ENCODE measurements at places on chromosomes 3 and 15.

DNA sequence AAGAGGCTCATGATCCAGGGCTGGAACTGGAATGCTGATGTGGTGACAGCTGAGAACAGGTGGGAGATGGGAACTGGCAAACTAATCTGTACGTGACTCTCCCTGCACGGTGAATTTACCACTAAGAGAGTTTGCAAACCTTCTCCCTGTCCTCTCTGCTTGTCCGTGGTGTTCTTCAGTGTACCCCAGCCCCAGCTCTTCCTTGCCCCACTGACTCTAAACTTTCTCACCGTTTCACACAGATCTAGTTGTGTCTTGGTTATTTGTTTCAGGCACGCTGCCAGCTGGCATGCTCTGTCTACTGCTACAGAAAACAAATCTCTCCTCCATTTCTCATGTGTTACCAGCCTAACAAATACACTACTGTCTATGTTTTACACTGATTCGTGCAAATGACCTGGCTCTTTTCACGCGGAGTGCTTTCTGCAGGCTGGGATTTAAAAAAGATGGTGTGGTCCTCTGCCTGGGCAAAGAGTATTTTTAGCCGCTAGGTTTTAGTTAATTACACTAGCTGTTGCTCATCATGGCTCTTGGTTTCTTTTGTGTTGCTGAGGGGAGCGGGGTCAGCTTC lies 192.7 kb upstream of the LRIG1 start:
- no peak overlapping the region for H3K27ac ChIP-seq
- H3K36me3 ChIP-seq, result no peaks in the 10 kb centered on the region
- H3K4me1 ChIP-seq, result no peaks in the 10 kb centered on the region
- H3K4me3 ChIP-seq, result no peak overlapping the region
- DNase-seq, result no peak

DNA sequence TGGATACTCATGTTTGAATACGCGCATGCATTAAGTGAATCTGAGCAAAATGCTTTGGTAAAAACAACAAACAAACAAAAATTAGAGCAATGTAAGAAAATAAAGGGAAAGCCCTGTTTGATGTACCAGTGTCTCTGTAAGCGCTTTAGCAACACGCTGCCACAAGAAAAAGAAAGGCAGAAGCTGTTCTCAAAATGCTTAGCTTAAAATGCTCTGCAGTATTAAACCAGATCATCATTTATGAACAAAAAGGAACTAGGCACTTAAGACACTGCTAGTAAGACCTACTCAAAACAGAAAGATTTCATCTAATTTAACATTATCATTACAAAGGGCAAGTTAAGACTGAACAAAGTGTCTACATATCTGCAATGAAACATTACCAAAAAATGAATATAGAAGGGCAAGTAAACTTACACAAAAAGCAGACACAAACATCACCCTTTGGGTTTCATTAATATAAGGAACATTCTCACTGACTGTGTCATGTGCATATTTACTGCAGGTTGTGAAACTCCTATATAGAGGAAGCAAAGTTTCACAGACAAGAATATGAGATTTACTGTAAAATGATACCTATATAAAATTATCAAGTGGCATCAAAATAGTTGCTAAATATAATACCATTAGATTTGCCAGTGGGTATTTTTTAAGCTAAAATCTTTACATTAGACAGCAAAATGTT lies 102.1 kb downstream of the FBXL22 start:
- H3K4me3 ChIP-seq, result no peak overlapping the region
- DNase-seq, result no peak
- peaks cover 30% of the 10 kb centered on the region for H3K36me3 ChIP-seq
- H3K4me1 ChIP-seq, result peaks cover 1% of the 10 kb centered on the region
- H3K27ac ChIP-seq, result no peak overlapping the region
- no peaks in the 10 kb centered on the region for H3K27me3 ChIP-seq

DNA sequence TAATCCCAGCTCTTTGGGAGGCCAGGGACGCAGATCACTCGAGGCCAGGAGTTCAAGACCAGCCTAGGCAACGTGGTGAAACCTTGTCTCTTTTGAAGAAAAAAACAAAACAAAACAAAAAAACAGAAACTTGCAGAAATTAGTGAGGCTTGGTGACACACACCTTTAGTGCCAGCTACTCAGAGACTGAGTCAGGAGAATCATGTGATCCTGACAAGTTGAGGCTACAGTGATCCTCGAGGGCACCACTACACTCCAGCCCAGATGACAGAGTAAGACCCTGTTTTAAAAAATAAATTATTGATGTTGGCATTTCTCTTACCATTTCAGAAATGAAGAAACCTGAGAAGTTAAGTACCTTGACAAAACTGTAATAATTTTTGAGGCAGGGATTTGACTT lies 44.6 kb upstream of the CCNB2 start:
- H3K4me3 ChIP-seq, result no peak overlapping the region
- H3K27me3 ChIP-seq, result no peaks in the 10 kb centered on the region
- H3K27ac ChIP-seq, result no peak overlapping the region
- peaks cover 66% of the 10 kb centered on the region for H3K36me3 ChIP-seq
- DNase-seq, result no peak

- H3K36me3 ChIP-seq, result peaks cover 31% of the 10 kb centered on the region
- H3K27me3 ChIP-seq, result no peaks in the 10 kb centered on the region
- peaks cover 7% of the 10 kb centered on the region for H3K4me1 ChIP-seq
- H3K27ac ChIP-seq, result no peak overlapping the region
- H3K4me3 ChIP-seq, result no peak overlapping the region
Observed at GRCh38 chr3:183050706-183051105, 48.6 kb downstream of the MCCC1 start.

DNA sequence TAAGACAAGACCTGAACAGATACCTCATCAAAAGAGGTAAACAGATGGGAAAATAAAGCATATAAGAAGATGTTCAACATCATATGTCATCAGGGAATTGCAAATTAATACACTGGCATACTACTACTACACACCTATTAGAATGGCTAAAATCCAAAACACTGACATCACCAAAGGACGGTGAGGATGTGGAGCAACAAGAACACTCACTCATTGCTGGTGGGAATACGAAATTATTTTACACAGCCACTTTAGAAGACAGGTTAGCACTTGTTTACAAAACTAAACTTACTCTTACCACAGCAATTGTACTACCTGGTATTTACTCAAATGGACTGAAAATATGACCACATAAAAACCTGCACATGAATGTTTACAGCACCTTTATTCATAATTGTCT lies 119.6 kb downstream of the GSK3B start:
- no peak for DNase-seq
- no peaks in the 10 kb centered on the region for H3K27me3 ChIP-seq
- no peak overlapping the region for H3K27ac ChIP-seq
- H3K4me1 ChIP-seq, result peaks cover 8% of the 10 kb centered on the region
- peaks cover 9% of the 10 kb centered on the region for H3K36me3 ChIP-seq

- H3K27me3 ChIP-seq, result peaks cover 16% of the 10 kb centered on the region
- peaks cover 2% of the 10 kb centered on the region for H3K4me1 ChIP-seq
- peaks cover 30% of the 10 kb centered on the region for H3K36me3 ChIP-seq
Observed at GRCh38 chr3:48598323-48599076, 3.4 kb upstream of the COL7A1 start.

DNA sequence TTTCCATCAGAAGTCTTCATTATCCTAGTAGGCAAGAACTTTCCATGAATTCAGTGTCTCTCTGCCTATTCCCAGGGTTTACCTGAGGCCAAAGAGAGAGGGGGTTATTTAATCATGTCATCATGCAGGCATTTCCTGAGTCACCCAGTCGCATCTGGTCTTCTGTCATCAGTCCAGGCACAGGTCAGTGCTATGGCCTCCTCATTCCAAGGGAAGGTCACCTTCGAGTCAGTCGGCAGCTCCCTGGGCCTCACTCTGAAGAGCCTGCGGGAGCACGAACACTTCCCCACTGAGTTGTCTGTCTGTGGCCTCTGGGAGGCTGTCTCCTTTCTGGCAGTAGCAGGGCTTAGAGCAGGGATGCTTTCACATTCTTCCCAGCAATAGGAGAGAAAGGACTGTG lies 26.2 kb upstream of the LRTM1 start:
- H3K27ac ChIP-seq, result no peak overlapping the region
- no peaks in the 10 kb centered on the region for H3K36me3 ChIP-seq
- no peaks in the 10 kb centered on the region for H3K27me3 ChIP-seq
- no peaks in the 10 kb centered on the region for H3K4me1 ChIP-seq
- DNase-seq, result no peak

DNA sequence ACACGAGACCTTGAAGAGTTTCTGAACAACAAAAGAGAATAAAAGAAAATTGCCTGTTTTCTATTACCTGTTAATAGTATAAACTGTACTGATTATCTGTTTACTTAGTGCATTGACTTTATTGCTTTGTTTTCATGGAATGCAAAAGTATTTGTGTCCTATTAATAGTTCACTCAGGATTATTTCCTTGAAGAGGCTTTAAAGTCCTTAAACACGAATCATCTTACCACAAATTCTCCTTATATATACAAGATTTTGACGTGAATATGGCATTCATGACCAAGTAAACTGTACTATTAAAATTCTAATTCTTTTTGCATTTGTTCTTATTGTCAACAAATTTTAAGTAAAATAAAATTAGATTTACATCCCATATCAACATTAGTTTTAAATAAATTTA lies 513.0 kb downstream of the NTRK3 start:
- no peak overlapping the region for H3K4me3 ChIP-seq
- H3K27me3 ChIP-seq, result no peaks in the 10 kb centered on the region
- no peaks in the 10 kb centered on the region for H3K36me3 ChIP-seq
- no peaks in the 10 kb centered on the region for H3K4me1 ChIP-seq
- no peak overlapping the region for H3K27ac ChIP-seq
- no peak for DNase-seq

GRCh38 chr3:94167796-94168195 lies 104.9 kb downstream of the NSUN3 start:
- peaks cover 2% of the 10 kb centered on the region for H3K27me3 ChIP-seq
- H3K4me1 ChIP-seq, result no peaks in the 10 kb centered on the region
- H3K4me3 ChIP-seq, result no peak overlapping the region
- H3K36me3 ChIP-seq, result no peaks in the 10 kb centered on the region
- no peak overlapping the region for H3K27ac ChIP-seq

GRCh38 chr3:172846706-172847105 lies 96.2 kb downstream of the ECT2 start:
- no peak overlapping the region for H3K4me3 ChIP-seq
- no peak for DNase-seq
- H3K27me3 ChIP-seq, result peaks cover 19% of the 10 kb centered on the region
- H3K27ac ChIP-seq, result no peak overlapping the region

GRCh38 chr3:173287361-173287760 lies 110.2 kb upstream of the NLGN1 start:
- H3K27ac ChIP-seq, result no peak overlapping the region
- no peaks in the 10 kb centered on the region for H3K4me1 ChIP-seq
- no peaks in the 10 kb centered on the region for H3K36me3 ChIP-seq
- no peak overlapping the region for H3K4me3 ChIP-seq
- DNase-seq, result no peak
- H3K27me3 ChIP-seq, result no peaks in the 10 kb centered on the region

DNA sequence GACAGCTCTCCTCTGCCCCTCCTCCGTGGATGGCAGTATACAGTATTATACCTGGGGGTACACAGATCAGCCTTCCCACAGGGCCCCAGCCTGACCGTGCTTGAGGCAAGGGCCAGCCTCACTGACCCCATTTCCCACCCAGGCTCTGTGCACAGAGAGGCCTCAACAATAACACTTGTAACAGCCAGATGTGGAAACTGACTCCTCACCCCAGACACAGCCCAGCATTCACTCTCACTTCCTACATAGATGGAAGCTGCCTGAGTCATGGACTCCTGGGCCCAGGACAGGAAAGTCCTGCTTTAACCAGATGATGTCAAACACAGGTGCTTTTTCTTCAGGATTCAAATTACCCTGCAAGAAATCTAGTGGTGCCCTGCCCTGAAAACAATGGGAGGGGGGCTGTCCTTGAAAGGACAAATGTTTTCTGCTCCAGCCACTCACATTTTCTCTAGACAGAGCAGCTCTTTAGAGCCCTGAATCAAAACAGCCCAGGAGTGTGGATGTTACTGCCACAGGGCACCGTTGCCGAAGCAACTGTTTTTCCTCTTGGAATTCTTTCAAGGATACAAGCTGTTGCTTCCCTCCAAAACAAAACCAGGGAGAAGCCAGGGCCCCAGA lies 16.4 kb downstream of the CCDC12 start:
- peak overlapping the region; percentile 83 for H3K27ac ChIP-seq
- DNase-seq, result no peak
- H3K4me1 ChIP-seq, result peaks cover 63% of the 10 kb centered on the region
- H3K4me3 ChIP-seq, result peak overlapping the region; percentile 32

- no peaks in the 10 kb centered on the region for H3K27me3 ChIP-seq
- DNase-seq, result no peak
- H3K4me1 ChIP-seq, result no peaks in the 10 kb centered on the region
- no peak overlapping the region for H3K4me3 ChIP-seq
- no peaks in the 10 kb centered on the region for H3K36me3 ChIP-seq
- H3K27ac ChIP-seq, result no peak overlapping the region
Observed at GRCh38 chr3:135869439-135870105, 96.0 kb upstream of the PPP2R3A start.

DNA sequence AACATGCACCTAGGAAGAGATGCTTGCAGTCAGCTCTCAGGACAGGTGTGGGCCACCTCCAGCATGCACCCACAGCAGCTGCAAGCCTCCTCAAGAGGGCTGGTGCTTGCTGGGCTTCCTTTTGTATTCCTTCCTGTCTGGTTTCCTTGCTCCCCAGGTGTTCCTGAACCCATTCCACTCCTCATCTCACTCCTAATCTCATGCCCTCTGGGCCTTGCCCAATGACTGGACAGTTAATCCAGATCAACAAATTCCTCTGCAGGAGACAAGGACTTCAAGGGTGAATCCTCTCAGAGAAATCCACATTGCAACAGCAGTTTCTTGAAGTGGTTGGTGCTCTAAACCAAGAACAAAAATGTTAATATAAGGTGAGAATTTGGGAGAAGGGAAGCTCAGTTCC lies 30.7 kb downstream of the RASGRP1 start:
- H3K4me3 ChIP-seq, result no peak overlapping the region
- H3K4me1 ChIP-seq, result peaks cover 84% of the 10 kb centered on the region
- H3K36me3 ChIP-seq, result peaks cover 84% of the 10 kb centered on the region
- no peak for DNase-seq
- H3K27me3 ChIP-seq, result no peaks in the 10 kb centered on the region
- H3K27ac ChIP-seq, result peak overlapping the region; percentile 72

DNA sequence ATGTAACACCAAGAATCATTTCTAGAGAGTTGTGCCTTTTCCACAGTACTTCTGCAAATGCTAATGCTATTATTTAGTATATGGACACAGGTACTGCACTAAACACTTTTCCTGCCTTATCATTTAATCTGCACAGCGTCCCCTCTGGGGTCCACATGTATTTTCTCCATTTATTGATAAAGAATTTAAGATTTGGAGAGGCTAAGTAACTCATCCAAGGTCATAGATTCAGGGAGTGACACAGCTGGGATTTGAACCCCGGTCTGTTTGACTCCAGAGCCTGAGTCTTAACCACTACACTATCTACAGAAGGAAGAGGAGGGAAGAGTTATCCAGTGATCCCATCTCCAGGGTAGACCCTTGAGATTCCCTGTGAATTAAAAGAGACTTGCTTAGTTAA lies 24.9 kb upstream of the TPRG1 start:
- H3K27me3 ChIP-seq, result peaks cover 11% of the 10 kb centered on the region
- no peak for DNase-seq
- peaks cover 35% of the 10 kb centered on the region for H3K4me1 ChIP-seq
- H3K4me3 ChIP-seq, result no peak overlapping the region

- no peaks in the 10 kb centered on the region for H3K36me3 ChIP-seq
- no peaks in the 10 kb centered on the region for H3K4me1 ChIP-seq
- no peak overlapping the region for H3K4me3 ChIP-seq
- no peak overlapping the region for H3K27ac ChIP-seq
- DNase-seq, result no peak
Observed at GRCh38 chr3:194730365-194730764, 44.7 kb downstream of the FAM43A start.
